Colonic mucosa (tissue), 4 donors: ENCODE measurements at places on chromosomes 3 and 15. TPM values are rescaled to one million over a fixed set of nuclear protein-coding genes. Genes with fewer than 3 reads are reported as not detected.

DNA sequence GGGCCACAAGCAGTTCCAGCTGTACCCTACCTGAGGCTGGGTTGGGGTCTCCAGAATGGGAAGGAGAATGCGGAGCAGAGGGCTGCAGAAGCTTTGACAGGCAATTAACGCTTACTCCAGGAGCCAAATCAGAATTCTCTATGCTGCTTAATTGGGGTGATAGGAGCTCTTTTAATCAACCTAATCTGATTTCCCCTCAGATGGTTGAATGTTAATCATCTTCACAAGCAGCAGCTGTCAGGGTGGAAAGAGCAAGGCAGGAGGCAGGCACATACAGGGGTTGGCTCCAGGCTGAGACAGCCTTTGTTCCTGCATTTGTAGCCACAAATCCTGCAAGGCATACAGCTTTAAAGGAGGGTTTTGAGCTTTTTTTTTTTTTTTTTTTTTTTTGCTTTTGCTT, 2.6 kb downstream of the CILP start:
- no peaks in the 10 kb centered on the region for H3K27me3 ChIP-seq
- H3K4me3 ChIP-seq = no peak overlapping the region
- no peak for DNase-seq
- H3K4me1 ChIP-seq = no peaks in the 10 kb centered on the region

- no peaks in the 10 kb centered on the region for H3K27me3 ChIP-seq
- H3K4me3 ChIP-seq = no peak overlapping the region
- H3K36me3 ChIP-seq = no peaks in the 10 kb centered on the region
Measured at GRCh38 chr15:77410701-77411618, 8.9 kb downstream of the PEAK1 start.

Gene CERS3
- total RNA-seq = 0.12 TPM

Gene TOP2B
- total RNA-seq = 105 TPM

GRCh38 chr3:29764603-29765254, 483.9 kb downstream of the RBMS3 start:
- no peak overlapping the region for H3K4me3 ChIP-seq
- no peaks in the 10 kb centered on the region for H3K4me1 ChIP-seq
- DNase-seq = no peak
- no peaks in the 10 kb centered on the region for H3K27me3 ChIP-seq
- no peak overlapping the region for H3K27ac ChIP-seq

DNA sequence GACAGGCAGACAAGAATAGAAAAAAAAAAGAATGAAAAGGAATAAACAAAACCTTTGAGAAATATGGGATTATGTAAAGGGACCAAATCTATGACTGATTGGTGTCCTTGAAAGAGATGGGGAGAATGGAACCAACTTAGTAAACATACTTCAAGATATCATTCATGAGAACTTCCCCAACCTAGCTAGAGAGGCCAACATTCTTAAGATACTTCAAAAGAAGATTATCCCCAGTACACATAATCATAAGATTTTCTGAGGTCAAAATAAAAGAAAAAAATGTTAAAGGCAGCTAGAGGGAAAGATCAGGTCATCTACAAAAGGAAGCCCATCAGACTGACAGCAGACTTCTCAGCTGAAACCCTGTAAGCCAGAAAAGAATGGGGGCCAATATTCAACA, 91.4 kb upstream of the PSMD6 start:
- no peak overlapping the region for H3K27ac ChIP-seq
- no peak for DNase-seq
- no peaks in the 10 kb centered on the region for H3K27me3 ChIP-seq
- H3K36me3 ChIP-seq = no peaks in the 10 kb centered on the region
- no peak overlapping the region for H3K4me3 ChIP-seq
- no peaks in the 10 kb centered on the region for H3K4me1 ChIP-seq

DNA sequence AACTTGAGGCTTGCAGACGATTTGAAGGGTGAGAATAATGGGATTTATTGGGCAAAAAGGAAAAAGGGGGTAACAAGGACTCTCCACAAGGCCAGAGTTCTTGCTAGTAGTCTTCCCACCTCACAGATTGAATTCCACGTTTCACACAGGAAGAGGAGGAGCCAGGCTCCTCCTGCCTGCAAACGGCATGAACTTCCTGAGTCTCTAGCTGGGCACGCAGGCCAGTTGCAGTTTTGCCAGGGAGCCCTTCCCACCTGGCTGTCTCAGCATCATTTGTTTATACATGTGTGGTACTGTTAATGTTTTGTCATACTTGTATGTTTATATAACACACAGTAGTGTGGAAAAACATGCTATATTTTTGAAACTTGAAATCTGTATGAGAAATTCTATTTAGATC, 155.0 kb downstream of the NLGN1 start:
- no peak overlapping the region for H3K27ac ChIP-seq
- no peaks in the 10 kb centered on the region for H3K27me3 ChIP-seq
- no peak overlapping the region for H3K4me3 ChIP-seq
- no peaks in the 10 kb centered on the region for H3K4me1 ChIP-seq

DNA sequence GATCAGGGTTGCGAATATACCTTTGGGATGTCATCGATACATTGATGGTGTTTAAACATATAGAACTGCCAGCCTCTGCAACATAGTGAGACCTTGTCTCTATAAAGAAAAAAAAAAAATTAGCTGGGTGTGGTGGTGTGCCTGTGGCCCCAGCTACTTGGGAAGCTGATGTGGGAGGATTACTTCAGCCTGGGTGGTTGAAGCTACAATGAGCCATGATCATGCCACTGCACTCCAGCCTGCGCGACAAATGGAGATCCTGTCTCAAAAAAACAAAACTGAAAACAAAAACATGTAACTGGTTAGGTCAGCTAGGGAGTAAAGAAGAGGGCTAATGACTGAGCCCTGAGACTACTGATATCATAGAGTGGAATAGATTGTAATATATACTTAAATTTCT, 30.7 kb upstream of the MGA start:
- no peaks in the 10 kb centered on the region for H3K4me1 ChIP-seq
- H3K36me3 ChIP-seq = no peaks in the 10 kb centered on the region
- H3K27ac ChIP-seq = no peak overlapping the region
- H3K4me3 ChIP-seq = no peak overlapping the region
- H3K27me3 ChIP-seq = no peaks in the 10 kb centered on the region
- DNase-seq = no peak

GRCh38 chr3:96931119-96931862, 116.9 kb downstream of the EPHA6 start:
- no peaks in the 10 kb centered on the region for H3K27me3 ChIP-seq
- H3K4me1 ChIP-seq = no peaks in the 10 kb centered on the region
- no peak for DNase-seq
- no peak overlapping the region for H3K27ac ChIP-seq

- no peaks in the 10 kb centered on the region for H3K27me3 ChIP-seq
- peaks cover 5% of the 10 kb centered on the region for H3K4me1 ChIP-seq
- H3K27ac ChIP-seq = no peak overlapping the region
- no peak for DNase-seq
- no peak overlapping the region for H3K4me3 ChIP-seq
- no peaks in the 10 kb centered on the region for H3K36me3 ChIP-seq
Measured at GRCh38 chr3:47799733-47800132, 3.2 kb upstream of the DHX30 start.

GRCh38 chr3:140270329-140270728, 335.3 kb downstream of the CLSTN2 start:
- no peak for DNase-seq
- no peak overlapping the region for H3K27ac ChIP-seq
- no peak overlapping the region for H3K4me3 ChIP-seq

- H3K36me3 ChIP-seq = no peaks in the 10 kb centered on the region
- H3K27ac ChIP-seq = peak overlapping the region; percentile 5
- no peak overlapping the region for H3K4me3 ChIP-seq
- no peaks in the 10 kb centered on the region for H3K4me1 ChIP-seq
- H3K27me3 ChIP-seq = no peaks in the 10 kb centered on the region
- no peak for DNase-seq
Measured at GRCh38 chr3:64188810-64189560, 36.3 kb downstream of the PRICKLE2 start.

Gene C3orf49
- total RNA-seq = not detected
